ENCODE measurements at places on chromosomes 6 and 20.

GRCh38 chr20:44830995-44831394 is 20.6 kb upstream of the RIMS4 start:
- DNase-seq: no peak

DNA sequence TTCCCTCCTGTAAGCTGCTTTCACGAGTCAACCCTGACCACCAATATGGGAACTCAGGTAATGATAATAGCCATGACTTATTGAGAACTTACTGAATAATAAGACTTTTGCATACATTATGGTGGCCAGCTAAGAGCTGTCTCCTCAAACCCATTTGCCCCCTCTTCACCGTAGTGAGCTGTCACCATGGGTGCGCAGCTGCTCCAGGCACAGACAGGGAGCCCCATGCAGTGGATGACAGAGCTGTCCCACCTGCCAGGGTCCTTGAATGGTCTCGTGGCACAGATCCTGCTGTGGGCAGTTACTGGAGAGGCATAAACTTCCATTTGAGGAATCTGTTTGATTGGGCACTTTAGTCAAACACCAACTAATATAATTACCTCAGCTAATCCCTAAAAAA is 1.9 kb downstream of the SLC22A16 start:
- DNase-seq: no peak

DNA sequence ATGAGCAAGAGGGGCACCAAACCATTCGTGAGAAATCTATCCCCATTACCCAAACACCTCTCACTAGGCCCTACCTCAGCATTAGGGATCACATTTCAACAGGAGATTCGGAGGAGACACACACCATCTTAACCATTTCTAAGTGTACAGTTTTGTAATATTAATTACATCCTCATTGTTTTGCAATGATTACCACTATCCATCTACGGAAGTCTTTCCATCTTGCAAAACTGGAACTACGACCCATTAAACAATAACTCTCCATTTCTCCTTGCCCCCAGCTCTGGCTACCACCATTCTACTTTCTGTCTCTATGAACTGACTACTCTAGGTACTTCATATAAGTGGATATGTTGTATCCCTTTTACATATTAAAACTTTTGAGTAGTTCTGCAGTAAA is 20.1 kb downstream of the ACOT13 start:
- DNase-seq: no peak

DNA sequence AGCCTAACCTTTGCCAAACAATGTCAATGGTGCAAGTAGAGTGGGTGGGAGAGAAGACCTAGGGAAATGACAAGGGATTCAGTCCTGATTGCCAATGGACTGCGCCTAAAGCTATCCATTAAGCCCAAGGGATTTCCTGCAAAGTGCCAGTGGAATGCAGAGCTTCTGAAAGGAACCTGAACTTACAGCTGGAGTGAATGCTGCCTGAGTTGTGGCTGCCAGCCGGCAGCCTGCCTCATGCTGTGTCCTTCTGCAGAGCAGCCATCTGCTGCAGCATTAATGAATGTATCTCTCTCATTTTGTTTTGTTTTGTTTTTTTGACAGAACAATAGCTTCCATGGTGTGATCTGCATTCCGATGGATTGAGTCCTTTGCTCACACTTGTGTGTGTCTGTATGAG is 44.7 kb downstream of the SLC35F1 start:
- DNase-seq: peak; percentile 54

DNA sequence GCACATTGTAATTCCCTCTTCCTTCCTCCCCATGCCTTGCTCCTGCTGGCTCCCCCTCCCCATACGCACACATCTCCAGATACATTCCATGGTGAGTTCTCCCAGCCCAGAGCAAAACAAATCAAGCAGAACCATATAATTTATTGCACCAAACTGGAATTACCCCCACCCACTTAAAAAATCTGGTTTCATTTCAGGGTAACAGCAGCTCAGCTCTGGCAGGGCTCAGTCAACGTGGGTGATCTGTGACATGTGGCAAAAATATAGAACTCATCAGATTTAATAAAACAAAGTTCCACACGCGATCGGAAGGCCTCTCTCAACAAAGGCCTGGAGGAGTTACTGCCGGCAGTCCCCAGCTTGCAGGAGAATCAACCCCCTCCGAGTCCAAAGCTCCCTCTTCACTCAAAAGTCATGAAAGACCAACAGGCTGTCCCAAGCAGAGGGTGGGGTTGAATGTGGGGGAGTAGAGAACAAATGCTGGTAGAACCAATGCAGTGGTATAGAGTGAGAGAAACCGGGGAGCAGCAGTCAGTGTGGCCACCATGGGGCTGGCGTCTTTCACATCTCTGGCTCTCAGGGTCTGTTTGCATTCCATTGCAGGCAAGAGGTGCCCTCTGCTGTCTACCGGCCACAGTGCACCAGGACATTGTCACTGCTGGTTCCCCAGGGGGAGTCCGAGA is 323.3 kb upstream of the NT5E start:
- DNase-seq: peak; percentile 61

DNA sequence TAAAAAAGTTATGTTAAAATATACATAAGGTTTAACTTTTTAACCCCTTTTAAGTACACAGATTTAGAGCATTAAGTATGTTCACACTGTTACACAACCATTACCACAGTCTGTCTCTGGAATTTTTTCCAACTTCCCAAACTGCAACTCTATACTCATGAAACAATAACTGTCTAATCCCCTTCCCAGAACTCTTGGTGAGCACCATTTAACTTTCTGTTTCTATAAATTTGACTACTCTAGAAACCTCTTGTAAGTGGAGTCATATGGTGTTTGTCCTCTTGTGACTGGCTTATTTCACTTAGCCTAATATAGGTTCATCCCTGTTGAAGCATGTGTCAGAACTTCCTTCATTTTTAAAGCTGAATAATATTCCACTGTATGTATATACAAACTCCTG is 98.1 kb downstream of the MAP3K7 start:
- no peak for DNase-seq

DNA sequence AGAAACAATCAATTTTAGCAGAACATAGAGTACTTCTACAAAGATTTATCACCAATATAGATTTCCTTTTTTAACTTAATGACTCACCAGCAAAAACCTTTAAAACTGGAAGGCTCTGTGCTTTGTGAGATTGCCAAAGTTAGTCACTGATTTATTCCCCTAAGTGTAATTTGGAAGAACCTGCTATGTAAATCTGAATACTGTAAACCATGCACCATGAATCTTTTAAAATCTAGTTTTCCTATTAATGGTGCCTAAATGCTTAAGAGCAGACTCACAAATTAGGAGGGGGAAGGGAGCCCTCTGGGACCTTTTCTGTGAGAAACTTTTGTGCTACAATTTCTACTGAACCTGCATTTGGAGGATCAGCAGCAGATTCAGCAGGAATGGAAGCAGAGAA is 57.8 kb upstream of the PNRC1 start:
- no peak for DNase-seq

DNA sequence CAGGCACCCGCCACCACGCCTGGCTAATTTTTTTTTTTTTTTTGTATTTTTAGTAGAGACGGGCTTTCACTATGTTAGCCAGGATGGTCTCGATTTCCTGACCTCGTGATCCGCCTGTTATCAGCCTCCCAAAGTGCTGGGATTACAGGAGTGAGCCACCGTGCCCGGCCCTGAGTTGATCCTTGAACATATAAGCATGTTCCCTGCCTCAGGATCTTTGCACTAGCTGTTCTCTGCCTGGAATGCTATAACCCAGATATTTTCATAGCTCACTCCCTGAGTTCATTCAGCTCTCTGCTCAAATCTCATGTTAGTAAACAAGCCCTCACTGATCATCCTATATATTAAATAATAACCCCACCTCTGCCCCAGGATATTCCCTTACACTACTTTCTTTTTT is 9.0 kb upstream of the DLK2 start:
- no peak for DNase-seq

- no peak for DNase-seq
Observed at GRCh38 chr6:12995419-12995818, 278.9 kb downstream of the PHACTR1 start.

DNA sequence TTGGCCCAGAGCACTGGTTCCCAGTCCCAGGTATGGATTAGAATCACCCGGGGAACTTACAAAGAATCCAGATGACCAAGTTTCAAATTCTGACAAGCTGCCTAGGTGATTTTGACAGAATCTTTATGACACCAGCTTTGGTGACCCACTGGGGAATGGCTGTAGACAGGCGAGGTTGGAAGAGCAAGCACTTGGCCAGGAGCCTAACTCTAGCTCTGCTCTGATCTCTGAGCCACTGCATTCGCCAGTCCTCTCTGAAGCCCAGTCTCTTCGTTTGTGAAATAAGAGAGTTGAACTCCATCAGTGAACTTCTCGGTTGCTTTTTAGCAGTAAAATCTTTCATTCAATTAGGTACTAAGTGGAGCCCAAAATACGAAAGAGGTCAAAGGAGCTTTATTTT is 161.2 kb downstream of the VEGFA start:
- no peak for DNase-seq

DNA sequence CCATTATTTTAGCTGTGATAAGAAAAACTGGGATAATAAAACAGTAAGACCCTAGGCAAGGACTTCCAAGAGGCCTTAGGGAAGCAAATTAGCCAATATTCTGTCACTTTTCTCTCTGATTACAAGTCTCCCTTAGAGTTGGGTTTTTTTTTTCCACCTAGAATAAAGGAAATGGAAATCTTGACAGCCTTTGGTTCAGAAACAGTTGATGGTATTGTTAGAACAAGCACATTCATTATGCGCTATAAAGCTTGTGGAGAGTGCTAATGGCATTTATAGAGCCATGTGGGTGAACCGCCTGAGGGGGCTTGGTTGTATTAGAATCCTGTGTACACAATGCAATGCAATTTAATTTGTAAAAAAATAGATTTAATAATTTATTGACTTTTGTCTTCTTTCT is 88.9 kb upstream of the OGFRL1 start:
- no peak for DNase-seq

DNA sequence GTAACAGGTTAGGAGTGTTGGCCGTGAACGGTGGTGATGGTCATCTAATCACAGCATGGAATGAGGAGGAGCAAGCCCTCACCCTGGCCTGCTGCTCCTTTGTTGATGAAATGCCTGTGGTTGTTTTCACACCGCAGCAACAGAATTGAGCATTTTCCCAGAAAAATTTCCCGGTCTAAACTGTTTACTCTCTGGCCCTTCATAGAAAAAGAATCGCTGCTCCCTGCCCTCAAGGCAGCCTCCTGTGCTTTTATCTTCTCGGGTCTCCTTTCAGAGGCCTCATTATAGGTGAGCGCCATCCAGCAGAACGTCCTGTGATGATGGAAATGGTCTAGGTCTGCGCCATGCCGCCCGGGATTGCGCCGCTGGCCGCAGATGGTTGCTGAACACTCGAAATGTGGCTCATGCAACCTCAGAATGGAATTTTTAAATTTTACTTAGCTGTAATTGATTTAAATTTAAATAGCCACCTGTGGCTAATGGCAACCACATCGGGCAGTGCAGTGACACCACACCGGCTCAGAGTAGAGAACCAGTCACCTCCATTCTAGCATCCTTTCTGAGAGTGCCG is 30.2 kb downstream of the PHACTR3 start:
- DNase-seq: no peak

DNA sequence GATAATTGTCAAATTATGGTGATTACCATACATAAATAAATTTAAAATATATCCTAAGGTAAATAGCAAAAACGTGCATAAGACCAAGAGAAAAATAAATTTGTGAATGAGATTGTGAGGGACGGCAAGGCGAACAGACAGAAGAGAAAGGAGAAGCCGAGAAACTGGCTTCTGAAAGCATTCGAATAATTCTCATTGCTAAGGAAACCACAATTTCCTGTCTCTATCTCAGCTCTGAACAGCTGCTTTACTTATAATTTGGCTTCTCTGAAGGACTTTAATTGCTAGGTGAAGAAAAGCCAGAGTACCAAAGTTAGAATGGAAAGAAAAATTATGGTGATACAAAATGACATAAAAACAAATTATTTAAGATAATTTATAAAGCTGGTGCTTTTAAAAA is 79.0 kb upstream of the RGS17 start:
- DNase-seq: no peak

- no peak for DNase-seq
Observed at GRCh38 chr6:5553767-5554166, 292.5 kb downstream of the FARS2 start.

GRCh38 chr6:122571888-122572287 is 38.3 kb upstream of the PKIB start:
- no peak for DNase-seq

GRCh38 chr6:82861121-82861520 is 204.5 kb downstream of the UBE3D start:
- no peak for DNase-seq

DNA sequence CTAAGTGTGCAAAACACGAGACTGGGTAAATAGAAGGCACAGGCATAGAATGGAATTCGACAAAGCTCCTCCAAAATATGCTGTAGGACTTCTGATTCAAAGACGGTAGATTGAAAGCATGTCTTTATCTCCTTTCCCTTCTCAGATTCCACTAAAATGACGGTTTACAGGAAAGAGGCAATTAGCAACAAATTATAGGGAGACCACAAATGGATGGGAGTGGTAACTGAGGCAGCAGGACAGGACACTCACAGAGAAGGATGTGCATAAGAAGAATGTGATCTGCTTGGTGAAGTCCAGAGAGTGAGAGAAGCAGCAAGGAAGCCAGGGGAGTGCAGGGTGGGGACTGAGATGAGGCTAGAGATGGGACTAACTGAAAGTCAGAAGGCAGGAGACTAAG is 113.4 kb upstream of the MRPS10 start:
- no peak for DNase-seq

DNA sequence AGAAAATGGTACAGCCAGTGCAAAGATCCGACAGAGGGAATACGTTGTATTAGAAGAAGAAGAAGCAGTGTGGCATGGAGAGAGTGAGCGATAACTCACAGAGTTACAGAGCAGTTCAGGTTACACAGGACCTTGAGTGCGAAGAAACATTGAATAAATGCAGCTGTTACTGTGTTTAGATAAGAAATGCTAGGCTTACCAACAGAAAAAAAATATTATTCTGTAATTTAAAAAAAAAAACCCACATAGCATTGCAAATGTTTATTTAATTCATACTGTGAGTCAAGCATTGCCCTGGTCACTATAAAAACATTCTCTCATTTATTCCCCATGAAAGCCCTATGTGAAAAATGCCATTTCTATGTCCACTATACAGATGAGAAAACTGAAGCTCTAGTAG is 373.4 kb upstream of the EPHA7 start:
- DNase-seq: no peak

DNA sequence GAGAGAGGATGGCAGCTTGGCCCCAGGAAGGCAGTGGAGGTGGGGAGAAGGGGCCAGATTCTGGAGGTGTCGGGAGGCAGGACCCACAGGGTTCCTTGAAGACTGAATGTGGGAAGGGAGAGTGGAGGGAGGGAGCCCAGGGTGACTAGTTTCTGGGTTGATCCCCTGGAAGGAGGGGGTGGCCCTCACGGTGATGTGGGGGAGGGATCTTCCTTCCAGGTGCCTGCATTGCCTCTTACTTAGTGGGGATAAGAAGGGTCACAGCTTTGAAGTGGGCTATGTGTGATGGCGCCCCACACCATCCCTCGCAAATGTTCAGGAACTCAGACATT is 26.7 kb downstream of the VSTM2L start:
- DNase-seq: no peak

GRCh38 chr6:24763578-24763977 is 11.2 kb upstream of the GMNN start:
- DNase-seq: no peak

GRCh38 chr20:59350330-59351156 is 50.1 kb downstream of the EDN3 start:
- DNase-seq: no peak
